ENCODE measurements at places on chromosomes 12 and 14.

GRCh38 chr12:19692091-19692490, 252.8 kb downstream of the AEBP2 start:
- DNase-seq: no peak

DNA sequence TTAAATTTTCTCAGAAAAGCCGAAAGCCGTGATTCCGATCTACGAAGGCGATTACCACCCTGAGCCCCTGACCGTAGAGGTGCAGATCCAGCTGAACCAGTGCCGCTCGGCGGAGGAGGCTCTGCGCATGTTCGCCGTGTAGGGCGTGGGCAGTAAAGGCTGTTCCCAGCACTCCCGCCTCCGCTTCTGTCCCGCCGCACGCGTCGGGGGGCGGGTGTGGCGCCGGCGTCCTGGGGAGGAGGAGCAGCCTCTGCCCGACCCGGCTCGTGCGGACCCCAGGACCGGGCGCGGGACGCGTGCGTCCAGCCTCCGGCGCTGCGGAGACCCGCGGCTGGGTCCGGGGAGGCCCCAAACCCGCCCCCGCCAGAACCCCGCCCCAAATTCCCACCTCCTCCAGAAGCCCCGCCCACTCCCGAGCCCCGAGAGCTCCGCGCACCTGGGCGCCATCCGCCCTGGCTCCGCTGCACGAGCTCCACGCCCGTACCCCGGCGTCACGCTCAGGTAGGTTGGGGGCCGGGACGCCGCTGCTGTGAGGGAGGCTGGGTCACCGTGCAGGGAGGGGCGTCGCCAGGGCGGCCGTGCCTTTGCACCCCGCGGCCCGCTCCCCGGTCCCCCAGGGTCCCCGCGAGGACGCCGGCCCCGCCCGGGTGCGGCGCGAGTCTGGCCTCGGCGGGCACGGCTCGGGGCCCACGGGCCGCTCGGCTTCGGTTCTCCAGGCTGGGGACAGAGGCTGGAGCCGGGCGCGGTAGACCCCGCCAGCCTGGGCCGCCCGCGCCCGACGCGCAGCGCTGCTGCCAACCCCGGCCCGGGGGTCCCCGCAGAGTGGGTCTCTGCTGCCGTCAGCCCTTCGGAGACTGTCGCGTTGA, at the start of gene B3GNT4:
TSS of gene B3GNT4 (plus strand) at position 409 of the 866 bp plus-strand sequence. CDS start 910 bp downstream, outside the sequence.
- peak; percentile 49 for DNase-seq

- no peak for DNase-seq
Observed at GRCh38 chr12:18400186-18400585, 138.9 kb downstream of the PIK3C2G start.

DNA sequence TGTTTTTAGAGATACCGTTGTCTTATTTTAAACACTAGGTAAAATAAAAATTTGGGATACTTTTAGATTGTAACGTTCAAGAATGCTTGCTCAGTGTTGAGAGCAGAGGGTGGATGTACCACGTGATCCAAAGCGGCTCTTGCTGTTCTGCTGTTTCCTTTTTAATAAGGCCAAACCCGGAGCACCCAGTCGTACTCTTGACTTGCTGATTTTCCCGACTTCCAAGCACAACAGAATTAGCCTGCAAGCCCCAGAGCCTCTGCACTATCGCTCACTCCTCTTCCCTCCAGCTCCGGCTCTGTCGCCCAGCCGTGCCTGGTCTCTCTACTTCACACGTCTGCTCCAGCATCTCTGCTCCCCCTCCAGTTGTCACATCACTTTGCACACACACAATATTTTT, 77.3 kb downstream of the EMP1 start:
- no peak for DNase-seq

DNA sequence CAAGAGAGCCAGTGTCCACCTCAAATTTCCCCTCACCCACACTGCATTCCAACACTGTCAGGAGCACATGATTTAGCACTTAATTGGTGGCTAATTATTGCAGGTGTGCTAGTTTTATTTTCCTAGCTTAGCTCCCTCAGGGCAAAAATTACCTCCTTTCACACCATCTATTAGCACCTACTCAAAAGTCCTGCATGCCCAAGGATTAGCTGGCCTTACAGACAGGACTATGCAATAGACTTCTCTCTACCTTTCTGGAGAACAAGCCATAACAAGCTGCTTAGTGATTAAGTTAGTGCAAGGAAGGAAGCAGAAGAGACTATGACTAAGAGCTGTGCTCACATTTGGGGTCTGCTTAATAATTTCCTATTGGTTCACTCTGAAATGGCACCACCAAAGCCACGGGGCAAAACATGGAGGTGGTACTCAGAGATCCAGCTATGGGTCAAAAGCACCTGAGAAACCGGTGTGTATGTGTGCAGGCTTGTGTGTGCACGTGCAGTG, 69.5 kb downstream of the STON2 start:
- DNase-seq: no peak

DNA sequence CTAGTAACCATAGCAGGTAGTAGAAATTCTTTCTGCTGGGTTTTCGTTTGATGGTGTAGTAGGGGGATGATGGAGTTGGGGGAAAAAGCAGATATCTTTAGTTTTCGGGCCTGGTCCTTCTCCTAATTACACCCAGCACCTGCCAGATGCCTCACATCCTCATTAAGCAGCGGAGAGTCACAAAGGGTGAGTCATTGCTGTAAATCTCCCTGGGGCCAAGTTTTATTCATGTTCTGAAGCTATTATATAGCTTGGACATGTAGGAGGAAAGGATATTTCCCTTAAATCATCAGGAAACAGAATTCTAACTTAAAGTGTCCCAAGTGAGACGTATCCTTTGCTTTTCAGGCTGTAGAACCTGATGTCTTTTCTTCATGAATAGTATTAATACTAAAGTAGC, 4.9 kb upstream of the NECAP1 start:
- DNase-seq: no peak

GRCh38 chr14:104428860-104429259, 150.7 kb upstream of the C14orf180 start:
- DNase-seq: no peak

DNA sequence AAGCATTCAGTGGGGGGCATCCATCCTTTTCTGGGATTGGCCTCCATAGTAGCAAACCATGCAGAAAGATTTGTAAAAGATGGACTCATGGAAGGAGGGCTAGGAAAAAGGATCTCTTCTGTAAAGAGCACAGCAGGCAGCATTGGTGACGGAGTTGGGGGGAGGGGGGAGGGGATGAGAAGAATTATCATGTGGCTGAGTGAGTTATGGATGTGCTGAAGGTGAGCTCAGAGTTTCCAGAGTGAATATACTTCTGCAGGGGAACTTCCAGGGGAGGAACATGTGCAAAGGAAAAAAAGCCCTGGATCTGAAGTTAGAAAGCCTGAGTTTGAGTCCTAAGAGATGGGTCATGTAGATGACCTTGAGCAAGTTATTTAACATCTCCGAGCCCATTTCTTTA, 3.9 kb upstream of the B4GALNT3 start:
- DNase-seq: no peak

DNA sequence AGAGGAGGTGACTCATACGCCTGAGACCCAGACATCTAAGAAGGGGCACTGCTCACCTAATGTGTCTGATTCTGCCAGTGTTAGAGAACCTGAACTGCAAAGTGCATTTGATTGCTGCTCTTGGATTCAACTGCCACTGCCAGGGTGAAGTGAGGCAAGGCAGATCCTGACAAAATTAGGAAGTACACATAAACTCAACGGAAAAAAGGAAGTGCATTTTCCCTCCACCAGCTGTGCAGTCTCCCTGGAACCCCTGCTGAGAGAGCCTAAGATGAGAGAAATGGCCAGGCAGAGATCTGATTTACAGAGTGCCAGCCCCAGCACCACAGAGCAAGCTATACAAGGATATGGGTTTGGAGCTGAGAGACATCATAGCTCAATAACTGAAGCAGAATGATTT, 215.3 kb downstream of the SEC23A start:
- DNase-seq: no peak

GRCh38 chr14:31717294-31718085, 156.3 kb downstream of the NUBPL start:
- DNase-seq: no peak

DNA sequence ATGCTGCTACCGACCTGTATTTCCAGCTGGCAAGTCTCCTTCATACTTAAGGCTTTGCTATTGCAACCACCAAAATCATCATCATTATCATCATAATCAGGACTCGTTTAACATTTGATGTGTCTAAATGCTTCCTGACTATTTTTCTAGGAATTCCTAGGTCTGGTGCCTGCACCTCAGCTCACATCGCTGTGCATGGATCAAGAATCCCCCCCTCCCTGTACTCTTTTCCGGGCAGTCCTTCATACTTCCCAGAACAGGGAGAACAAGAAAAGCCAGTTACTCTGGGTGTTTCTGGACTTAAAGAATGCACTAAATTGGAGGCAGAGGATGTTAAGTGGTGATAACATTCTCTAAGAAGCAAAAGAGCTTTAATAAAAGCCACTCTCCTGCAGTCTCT, 9.4 kb downstream of the ERP27 start:
- DNase-seq: no peak

- DNase-seq: no peak
Observed at GRCh38 chr14:75650253-75651058, 10.2 kb downstream of the ERG28 start.

DNA sequence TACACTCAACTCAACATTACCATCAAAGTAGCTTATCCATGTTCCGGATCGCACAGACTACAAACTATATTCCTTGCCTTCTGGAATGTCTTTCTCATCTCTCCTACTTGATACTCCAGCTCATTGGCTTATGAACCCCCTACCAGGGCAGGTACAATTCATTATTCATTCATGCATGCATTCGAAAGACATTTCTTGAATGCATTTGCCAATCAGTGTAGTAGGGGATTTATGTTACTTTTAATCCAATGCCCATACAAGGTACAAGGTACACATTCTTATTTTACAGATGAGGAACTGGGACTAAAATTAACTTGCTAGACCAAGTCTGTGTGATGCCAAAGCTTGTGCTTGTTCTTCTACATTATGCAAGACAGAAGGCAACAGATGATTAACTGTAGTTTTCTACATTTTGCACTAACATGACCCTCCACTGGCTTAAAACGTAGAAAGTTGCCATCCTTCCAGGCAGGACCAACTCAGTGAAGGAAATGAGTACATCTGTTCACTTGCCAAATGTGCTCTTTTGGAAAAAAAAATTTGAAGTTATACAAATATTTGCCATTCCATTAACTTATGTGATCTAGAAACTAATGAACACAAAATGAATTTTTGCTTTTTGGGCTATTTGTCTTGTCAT, 53.8 kb upstream of the KCNJ8 start:
- no peak for DNase-seq

- no peak for DNase-seq
Observed at GRCh38 chr12:47943623-47944340, 19.6 kb upstream of the TMEM106C start.

- DNase-seq: no peak
Observed at GRCh38 chr12:52798003-52798670, 2.2 kb upstream of the KRT3 start.

GRCh38 chr14:23299211-23299957, 3.3 kb downstream of the PPP1R3E start:
- peak; percentile 32 for DNase-seq

GRCh38 chr12:131555197-131555846, 155.6 kb upstream of the SFSWAP start:
- no peak for DNase-seq

DNA sequence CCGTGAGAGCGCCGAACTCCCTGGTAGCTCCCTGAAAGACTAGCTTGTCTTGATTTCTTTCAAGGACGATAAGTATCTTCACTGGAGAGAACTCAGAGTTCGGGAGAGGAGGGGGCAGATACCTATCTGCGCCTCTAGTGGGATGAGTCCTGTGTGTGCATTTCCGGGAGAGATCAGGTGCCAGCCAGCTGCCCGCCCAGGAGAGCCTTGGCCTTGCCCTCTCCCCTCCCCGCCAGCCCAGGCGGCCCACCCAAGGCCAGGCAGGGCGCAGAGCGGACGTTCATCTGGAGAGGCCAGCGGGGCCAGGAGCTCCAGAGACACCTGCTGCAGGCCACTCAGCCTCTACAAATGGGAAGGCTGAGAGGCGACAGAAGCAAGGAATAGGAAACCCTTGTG, 1.0 kb downstream of the CD9 start:
- no peak for DNase-seq

GRCh38 chr12:55720894-55721444, 776 bp downstream of the RDH5 start:
- no peak for DNase-seq

- no peak for DNase-seq
Observed at GRCh38 chr14:64654246-64654900, 49.9 kb upstream of the PLEKHG3 start.

GRCh38 chr14:26554069-26554772, 43.6 kb downstream of the NOVA1 start:
- no peak for DNase-seq

GRCh38 chr12:49568442-49569162, 660 bp upstream of the MCRS1 start:
- DNase-seq: no peak

GRCh38 chr14:46136456-46136855, 515.1 kb downstream of the RPL10L start:
- no peak for DNase-seq

- DNase-seq: no peak
Observed at GRCh38 chr14:68506021-68506644, 286.7 kb downstream of the ZFP36L1 start.

DNA sequence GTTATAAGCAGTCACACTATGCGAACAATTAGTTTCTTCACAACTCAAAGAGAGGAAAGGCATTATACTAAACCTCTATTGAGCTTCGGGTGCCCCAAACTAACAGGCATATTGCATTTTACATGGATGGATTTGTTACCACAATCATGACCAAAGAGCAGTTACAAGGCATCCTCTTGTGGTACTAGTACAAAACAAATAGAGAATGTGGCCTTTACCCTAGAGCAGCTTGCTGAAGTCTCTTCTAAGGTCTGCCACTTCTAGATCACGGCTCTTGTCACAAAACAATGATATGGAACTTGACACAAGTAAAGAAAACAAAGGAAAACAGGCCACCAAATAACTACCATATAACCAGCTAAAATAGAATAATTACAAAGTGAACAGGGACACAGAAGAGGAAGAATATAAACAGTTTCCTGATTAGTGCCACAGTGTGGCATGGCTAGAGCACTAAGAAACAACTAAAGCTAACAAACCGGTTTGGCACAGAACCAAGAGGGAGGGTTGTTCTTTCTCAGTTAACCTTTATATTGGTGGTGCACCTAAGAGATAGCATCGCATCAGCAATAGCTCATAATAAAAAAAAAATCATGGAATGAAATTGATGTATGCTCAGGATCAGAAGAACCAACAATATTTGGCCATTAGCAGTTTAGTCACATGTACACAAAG, 209.7 kb upstream of the ATP2B1 start:
- DNase-seq: no peak

DNA sequence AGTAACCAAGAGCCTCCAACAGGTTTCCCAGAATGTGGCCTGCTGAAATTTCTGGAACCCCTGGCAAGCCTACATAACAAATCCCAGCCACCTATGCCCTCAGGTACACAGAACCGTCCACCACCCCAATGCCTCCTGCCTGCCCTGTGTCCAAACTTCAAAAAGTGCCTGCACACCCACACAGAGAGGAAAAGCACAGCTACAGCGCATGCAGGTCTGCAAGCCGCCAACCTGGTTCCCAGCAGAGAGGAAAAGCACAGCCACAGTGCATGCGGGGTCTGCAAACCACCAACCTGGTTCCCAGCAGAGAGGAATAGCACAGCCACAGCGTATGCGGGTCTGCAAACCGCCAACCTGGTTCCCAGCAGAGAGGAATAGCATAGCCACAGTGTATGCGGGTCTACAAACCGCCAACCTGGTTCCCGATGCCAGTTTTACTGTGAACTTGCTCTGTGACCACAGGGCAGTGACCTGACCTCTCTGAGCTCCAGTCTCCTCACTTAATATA, 113.5 kb downstream of the SCARB1 start:
- no peak for DNase-seq

Data from thymus (tissue), 14 donors.